ENCODE measurements at places on chromosomes 16 and 17. TPM values are rescaled to one million over a fixed set of nuclear protein-coding genes. Genes with fewer than 3 reads are reported as not detected.

GRCh38 chr16:27729516-27730304 lies 179.8 kb downstream of the KATNIP start:
- no peak for DNase-seq
- H3K27ac ChIP-seq: no peak overlapping the region
- no peak overlapping the region for H3K4me3 ChIP-seq
- peaks cover 2% of the 10 kb centered on the region for H3K4me1 ChIP-seq
- H3K36me3 ChIP-seq: peaks cover 28% of the 10 kb centered on the region

GRCh38 chr16:3953728-3954410 lies 73.4 kb upstream of the CREBBP start:
- DNase-seq: no peak
- no peak overlapping the region for H3K4me3 ChIP-seq
- peaks cover 44% of the 10 kb centered on the region for H3K4me1 ChIP-seq
- H3K27me3 ChIP-seq: peaks cover 2% of the 10 kb centered on the region
- no peak overlapping the region for H3K27ac ChIP-seq
- H3K36me3 ChIP-seq: no peaks in the 10 kb centered on the region

The TPPP3 gene
- 5.7 TPM for total RNA-seq

The TEKT3 gene
- total RNA-seq: 2.4 TPM

GRCh38 chr16:85969591-85969990 lies 70.6 kb downstream of the IRF8 start:
- H3K36me3 ChIP-seq: no peaks in the 10 kb centered on the region
- H3K27ac ChIP-seq: peak overlapping the region; percentile 86
- H3K4me3 ChIP-seq: no peak overlapping the region
- no peaks in the 10 kb centered on the region for H3K27me3 ChIP-seq
- H3K4me1 ChIP-seq: peaks cover 50% of the 10 kb centered on the region

- peaks cover 3% of the 10 kb centered on the region for H3K36me3 ChIP-seq
- H3K4me3 ChIP-seq: no peak overlapping the region
- H3K27me3 ChIP-seq: no peaks in the 10 kb centered on the region
- H3K27ac ChIP-seq: peak overlapping the region; percentile 45
- no peak for DNase-seq
Measured at GRCh38 chr17:44205962-44206824, 6.5 kb upstream of the ATXN7L3 start.

- H3K4me3 ChIP-seq: no peak overlapping the region
- no peaks in the 10 kb centered on the region for H3K36me3 ChIP-seq
- no peak for DNase-seq
- peaks cover 31% of the 10 kb centered on the region for H3K4me1 ChIP-seq
- no peak overlapping the region for H3K27ac ChIP-seq
Measured at GRCh38 chr17:3887804-3888203, 5.0 kb downstream of the CAMKK1 start.

The USP36 gene
- total RNA-seq: 62.0 TPM

The CLDN9 gene
- 5.4 TPM for total RNA-seq

The MGAT5B gene
- total RNA-seq: 1.0 TPM
